ENCODE measurements at places on chromosomes 1 and 21.

DNA sequence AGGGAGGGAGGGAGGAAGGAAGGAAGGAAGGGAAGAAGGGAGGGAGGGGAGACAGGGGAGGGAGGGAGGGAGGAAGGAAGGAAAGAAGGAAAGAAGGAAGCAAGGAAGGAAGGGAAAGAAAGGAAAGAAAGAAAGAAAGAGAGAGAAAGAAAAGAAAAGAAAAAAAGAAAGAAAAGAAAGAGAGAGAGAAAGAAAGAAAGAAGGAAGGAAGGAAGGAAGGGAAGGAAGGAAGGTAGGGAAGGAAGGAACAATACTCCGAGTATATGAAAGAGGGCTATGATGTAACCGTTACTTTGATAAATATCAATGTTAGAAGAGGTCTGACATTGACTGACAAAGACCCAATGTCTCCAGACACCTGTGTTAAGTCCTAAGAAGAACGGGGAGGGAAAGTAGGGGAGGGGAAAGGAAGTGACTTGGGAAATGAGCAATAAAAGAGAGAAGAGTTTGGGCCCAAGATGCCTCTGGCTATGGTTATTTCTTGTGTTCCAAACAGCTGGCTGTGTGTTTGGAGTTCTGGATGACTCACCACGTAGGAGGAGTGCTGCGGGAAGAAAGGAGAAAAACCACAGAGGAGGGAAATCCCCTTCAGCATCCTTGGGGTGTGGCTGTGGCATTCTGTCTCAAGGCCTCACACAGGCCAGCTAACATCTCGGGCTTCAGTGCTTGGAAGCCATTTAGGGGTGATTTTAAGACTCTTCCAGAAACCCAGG is 37.0 kb upstream of the RXRG start:
- DNase-seq = no peak

DNA sequence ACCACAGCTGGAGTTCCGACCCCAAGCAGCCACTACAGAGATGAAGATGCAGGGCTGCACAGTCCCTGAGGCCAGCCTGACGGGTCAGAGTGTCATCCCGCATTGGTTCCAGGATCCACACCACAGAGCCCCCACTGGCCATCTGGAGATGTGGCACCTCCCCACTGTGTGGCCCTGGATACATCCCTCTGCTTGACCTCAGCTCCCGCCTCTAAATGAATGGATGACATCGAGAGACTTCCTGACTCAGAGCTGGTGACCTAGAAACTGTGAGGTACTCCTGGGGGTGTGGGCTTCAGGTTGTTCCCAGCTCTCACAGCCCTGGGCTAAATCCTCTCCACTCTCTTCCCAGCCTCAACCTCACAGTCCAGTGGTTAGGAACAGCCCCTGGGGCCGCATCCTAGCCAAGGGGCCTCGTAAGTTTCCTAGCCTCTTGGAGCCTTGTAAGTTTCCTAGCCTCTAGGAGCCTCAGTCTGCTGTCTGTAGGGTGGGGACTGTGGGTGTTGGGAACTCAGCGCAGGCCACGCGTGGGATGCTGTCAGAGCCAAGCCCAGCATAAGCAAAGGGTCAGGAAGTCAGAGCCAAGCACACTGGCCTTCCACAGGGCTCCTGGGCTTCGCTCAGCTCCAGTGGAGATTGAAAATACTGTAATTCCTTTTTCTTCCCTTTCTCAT is 87.5 kb upstream of the RUNX3 start:
- no peak for DNase-seq

- DNase-seq = no peak
These were observed 34.1 kb upstream of the C1orf198 start for GRCh38 chr1:230902349-230902923.

DNA sequence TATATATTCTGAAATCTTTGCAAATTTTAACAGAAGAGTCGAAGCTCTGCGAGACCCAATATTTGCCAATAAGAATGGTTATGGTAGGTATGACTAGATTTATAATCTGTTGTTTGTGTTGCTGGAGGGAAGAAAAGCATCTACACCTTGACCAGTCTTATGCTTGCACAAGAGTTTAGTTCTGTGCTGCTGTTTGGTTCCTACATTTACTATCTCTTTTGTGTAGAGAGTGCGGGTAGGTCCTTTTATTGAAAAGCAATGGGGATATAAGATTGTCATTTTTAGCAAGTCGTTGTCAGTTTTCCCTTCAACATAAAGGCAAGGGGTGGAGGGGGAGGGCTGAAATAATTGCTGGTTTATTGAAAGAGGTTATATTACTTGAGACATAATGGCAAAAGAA is 396 bp downstream of the ELAVL4 start:
- DNase-seq = no peak

DNA sequence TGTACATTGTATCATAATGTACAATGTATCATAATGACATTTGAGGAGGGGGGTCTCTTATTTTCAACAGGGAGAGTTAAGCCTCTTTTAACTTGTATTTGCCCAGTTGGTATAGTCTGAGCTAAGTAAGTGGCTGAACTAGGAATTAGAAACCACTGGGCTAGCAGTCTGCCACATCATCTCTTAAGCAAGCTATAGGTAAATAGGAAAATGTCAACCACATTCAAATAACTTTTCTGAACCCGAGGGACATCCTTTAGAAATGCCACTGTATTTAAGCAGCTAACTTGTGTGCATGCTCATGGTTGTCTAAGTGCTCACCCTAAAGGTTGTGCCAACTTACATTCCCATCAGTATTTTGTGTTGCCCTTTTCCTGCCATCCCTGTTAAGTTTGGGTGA is 35.5 kb upstream of the ASB17 start:
- no peak for DNase-seq
